ENCODE measurements at places on chromosomes 11 and 22.

- no peak for DNase-seq
Observed at GRCh38 chr11:16410479-16410878, 54.1 kb upstream of the SOX6 start.

DNA sequence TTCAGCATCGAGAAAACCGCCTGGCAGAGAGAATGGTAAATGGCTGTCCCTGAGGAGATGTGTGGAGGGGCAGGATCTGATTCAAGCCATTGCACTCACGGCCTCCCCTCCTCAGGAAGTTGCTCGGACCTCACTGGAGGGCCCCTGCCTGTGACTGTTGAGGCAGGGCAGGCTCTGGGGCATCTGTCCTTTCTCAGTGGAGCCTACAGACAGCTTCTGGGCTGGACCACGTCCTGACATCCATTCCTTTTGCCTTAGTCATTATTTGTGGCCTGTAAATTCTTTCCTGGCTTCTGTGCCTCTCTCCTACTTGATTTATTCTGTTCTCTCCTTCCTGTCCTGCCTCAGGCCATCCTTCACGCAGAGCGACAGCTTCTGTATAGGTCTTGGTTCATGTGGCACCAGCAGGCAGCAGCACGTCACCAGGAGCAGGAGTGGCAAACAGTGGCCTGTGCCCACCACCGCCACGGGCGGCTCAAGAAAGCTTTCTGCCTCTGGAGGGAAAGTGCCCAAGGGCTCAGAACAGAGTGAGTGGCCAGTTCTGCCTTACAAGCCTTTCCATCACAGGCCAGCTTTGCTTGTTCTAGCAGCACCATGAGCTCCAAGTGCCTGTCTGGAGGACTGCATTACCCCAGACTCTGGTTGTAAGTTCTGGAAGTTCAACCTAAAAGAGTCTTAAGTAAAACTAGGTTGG is 59.6 kb downstream of the PISD start:
- no peak for DNase-seq

DNA sequence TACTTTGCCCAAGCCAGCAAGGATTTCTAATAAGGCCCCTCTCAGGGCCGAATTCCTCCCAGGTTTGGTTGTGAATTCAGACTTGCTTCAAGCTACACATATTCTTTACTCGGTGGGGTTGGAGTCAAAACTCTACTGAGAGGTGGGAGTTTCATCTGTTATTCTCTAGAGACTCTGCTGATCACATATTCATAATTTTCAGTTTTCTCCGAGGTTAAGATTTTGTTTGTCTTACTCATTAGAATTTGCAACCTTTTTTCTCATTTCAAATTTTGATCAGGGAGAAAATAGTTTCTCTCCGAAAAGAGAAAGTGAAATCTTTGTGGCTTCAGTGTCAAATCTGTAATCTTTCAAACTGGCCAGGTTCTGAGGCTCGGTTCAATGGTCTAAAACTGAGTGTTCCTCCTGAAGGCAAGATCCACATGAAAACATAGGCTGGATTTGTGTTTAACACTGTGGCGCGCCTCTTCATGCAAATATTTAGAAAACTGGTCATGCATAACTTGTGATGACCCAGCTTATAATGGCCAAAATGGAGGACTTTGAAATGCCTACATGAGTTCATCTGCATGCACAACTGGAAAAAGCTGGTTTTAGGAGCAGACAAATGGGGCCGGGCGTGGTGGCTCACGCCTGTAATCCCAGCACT is 21.5 kb upstream of the GSTP1 start:
- DNase-seq: no peak

- no peak for DNase-seq
Observed at GRCh38 chr11:95585752-95586077, 203.9 kb downstream of the FAM76B start.

- peak; percentile 67 for DNase-seq
Observed at GRCh38 chr11:95985174-95985808, 61.4 kb upstream of the MTMR2 start.

DNA sequence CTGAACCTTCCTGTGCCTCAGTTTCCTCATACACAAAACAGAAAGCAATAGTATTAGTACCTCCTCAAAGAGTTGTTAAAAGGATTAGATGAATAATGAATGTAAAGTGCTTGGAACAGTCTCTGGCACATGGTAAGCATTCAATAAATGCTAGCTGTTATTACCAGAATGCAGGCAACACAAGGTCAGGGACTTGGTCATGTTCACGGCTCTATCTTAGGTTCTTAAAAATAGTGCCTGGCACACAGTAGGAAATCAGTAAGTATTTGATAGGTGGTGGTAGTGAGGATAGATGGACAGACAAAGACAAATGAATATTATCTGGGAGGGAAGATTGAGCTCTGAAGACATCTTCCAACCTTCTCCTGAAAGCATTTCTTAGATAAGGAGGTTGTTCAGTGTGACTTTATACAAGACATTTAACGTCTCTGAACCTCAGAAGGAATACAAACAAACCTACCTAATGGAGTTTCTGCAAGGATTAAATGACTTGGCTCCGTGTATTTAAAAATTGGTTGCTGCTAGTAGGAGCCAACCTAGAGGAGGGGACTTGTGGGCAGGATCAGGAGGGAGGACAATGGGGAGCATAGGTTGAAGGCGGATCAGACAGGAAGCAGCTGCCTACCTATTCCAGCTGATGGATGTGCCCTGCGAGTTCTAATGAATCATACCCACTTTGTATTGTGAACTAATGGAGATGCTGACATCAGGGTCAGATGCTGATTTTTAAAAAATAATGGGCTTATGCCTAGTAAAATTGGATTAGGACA is 94.1 kb downstream of the DBX1 start:
- DNase-seq: no peak

DNA sequence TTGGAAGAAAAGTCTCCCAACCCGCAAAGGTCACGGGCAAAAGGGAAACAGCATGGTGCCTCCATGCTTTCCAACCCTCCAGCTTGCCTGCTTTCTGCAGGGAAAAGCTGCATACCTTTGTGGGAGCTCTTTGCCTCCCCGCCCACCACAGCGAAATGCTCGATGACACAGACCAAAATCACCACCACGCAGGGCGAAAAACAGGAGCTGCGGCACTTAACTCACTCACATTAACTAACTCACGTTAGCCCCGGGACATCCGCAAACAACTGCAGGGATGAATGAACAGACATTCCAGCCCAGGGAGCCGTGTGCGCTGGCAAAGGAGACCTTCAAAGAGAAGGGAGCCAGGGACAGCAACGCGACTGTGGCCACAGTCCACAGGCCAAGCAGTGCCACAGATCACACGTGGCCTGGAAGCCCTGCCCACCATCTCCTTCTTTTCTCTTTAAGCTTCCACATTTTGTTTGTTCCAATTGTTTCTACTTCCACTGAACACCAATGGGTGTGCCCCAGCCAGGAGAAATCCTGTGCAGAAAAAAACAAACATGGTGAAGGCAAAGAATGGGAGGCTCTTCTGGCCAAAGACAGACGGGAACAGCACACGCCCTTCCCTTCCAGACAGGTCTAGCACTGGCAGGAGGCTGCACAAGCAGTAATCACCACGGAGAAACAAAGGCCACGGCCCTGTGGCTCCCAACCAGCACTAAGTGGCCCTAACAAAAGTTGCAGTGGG is 39.3 kb downstream of the DUSP8 start:
- no peak for DNase-seq

DNA sequence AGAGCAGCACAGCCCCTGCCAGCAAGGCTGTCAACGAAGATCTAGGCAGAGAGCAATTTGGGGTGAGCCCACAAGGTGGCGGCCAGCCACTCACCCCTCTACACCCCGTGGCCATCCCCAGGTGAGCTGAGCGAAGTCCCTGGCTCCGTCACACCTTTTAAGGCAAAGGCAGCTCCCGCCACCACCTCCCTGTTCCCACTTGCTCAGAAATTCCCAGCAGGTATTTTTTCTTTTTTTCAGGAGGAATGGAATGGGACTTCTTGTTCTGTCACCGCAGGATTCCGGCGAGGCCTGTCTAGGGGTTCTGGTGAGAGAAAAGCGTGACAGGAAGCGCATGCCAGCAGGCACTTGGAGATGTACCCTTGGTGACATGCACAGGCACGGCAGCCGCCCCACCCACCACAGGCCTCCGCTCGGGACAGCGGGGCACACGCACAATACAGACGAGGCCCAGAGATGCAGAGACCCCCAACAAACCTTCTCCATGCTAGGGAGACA is 10.0 kb downstream of the RPL3 start:
- no peak for DNase-seq

- DNase-seq: no peak
Observed at GRCh38 chr11:102177126-102177525, 66.9 kb downstream of the YAP1 start.

DNA sequence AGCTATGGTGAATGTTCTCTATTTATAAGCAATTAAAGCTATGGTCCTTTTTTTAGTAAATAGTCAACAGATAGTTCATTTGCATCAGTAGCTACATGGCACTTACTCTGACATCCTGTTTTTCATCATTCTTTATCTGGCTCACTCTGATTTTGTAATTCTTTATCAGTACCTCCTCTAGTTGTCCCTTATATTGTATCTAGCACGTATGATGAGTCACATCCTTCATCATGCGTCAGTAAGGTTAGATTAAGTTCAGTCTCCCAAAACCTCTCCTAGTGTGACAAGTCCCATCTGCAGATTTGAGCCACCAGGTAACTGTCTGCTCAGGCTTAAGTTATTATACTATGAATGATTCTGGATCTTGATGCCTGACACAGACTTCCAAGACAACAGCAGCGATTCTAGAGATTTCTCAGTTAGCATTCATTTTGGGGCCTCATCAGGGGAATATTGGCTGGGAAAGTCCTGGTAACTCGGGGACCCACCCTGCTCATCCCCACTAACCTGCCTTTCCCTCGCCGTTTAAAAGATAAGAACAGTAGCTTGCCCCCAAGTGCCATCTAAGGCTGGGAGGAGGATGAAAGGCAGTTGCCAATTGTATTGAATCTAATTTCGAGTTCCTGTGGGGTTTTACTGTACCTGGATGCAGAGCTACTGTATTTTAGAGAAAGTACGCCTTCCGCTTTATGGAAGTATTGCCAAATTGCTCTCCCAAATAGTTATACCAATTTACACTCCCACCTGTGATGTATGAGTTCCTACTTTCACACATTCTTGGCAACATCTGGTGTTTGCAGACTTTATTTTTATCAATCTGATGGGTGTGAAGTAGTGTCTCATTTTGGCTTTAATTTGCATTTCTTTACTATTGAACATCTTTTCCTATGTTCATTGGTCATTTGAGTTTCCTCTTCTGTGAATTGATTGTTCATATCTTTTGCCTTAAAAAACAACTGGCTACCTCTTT is 55.9 kb downstream of the ZC3H12C start:
- DNase-seq: peak; percentile 46

DNA sequence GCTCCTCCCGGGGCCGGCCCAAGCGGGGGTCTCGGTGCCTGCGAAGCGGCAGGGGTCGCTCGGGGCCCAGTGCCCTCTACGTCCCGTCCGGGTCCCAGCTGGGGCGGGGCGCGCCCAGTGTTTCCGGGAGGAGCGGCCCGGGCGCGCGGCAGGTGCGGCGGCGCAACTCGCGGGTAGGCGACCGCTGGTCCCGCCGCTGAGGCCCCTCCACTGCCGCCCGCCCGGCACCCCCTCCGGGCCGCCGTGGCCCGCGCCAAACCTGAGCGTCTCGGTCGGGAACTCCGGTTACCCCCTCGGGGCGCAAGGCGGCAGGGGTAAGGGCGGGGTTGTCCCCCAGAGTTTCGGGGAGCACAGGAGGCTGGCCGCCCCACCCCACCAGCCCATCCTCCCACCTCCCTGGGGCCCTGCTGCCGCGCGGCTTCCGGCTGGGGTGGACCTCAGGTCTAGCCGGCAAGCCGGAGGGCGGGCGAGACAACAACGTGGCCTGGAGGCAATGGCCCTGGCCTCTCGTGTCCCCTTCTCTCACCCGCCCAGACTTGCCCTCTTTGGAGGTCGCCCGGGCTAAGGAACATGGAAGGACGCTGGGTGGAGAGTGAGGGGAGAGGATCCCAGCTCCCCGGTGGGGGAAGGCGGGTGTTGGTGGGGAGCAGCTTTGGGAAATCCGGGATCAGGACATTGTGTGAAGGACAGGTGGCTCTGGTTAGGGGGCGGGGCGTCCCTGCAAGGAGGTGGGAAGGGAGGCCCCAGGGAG is 398 bp upstream of the CRACR2B start:
- peak; percentile 49 for DNase-seq

DNA sequence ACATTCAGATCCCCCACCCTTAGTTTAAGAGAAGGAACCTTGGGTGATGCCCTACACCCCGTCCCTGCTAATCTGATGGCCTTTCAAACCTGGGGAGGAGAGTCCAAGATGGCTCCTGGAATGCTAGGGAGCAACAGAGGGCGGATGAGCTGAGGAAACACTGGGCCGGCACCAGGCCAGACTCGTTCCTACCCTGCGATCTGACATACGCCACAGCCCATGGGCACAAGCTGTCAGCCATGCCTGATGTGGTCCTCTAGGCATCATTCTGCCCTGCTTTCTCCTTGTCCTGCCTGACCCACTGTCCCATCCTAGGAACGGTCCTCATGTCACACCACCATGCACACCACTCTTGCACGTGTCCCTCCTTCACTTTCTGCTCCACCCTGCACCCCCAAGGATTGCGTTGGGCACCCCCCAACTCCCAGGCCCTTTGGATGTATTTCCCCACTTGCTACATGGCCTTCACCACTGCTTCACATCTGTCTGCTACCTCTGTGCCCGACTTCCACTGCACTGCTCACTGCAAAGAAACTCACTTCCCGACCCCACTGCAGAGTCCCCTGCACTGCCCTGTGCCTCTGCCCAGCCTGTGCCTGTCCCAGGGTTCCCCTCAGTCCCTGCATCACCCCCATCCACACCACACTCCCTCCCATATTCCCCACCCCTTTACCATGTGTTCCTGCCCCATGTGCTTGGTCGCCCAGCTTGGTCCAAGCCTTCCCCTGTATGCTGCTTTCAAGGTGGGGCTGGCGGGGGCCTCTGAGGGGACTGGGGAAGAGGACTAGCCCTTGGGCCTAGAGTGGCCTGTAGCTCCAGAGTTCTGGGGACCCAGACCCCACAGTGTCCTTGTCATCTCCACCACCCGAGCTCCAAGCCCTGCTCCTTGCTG is 29.2 kb downstream of the USP35 start:
- DNase-seq: no peak

- no peak for DNase-seq
Observed at GRCh38 chr11:95142431-95142830, 52.8 kb downstream of the ENDOD1 start.

DNA sequence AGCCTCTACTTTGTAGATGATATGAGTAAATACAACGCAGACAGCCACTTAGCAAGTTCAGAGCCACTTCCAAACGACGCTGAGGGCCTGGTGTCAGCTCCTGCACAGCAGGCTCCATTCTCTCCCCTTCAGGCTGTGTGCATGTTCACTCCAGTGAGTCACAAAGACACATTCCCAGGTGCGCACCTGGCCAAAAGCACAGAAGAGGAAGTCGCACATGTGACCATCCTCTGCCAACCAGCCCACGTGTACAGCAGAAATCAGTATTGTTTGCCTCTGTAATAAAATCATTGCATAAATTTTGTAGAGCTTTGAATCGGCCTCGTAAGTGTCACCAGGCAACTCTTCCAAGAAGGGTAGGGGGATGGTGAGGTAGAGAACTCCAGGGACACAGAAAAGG is 19.5 kb upstream of the TPH1 start:
- no peak for DNase-seq

GRCh38 chr22:24401931-24402367 is 25.4 kb upstream of the ADORA2A start:
- DNase-seq: no peak

Measured in hematopoietic multipotent progenitor cell treated with erythropoietin and hydrocortisone succinate and interleukin-3 and kit ligand, for 6 days (in vitro differentiated cells).